ENCODE measurements at places on chromosomes 6 and 20.

- peak; percentile 43 for DNase-seq
Measured at GRCh38 chr20:3218307-3218988, 9.2 kb downstream of the ITPA start.

DNA sequence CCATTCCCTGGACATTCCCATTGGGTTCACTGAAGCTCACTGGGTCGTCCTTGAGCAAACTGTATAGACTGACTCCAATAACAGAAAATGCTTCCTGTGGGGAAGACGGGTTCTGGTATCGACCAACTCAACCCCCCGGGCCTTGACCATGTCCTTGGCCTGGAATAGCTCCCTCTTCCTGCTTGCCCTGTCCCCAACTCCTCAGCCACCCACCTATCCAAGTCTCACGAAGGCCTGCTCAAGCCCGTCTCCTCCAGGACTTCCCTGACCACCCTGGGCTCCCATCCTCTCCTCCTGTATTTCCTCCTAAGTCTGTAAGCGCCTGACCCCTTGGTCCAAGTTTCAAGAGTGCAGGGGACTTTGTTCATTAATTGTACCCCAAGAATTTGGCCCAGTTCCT is 2.8 kb upstream of the HMGA1 start:
- DNase-seq: no peak

- DNase-seq: no peak
Measured at GRCh38 chr6:91490671-91491301, 903.9 kb upstream of the MAP3K7 start.

DNA sequence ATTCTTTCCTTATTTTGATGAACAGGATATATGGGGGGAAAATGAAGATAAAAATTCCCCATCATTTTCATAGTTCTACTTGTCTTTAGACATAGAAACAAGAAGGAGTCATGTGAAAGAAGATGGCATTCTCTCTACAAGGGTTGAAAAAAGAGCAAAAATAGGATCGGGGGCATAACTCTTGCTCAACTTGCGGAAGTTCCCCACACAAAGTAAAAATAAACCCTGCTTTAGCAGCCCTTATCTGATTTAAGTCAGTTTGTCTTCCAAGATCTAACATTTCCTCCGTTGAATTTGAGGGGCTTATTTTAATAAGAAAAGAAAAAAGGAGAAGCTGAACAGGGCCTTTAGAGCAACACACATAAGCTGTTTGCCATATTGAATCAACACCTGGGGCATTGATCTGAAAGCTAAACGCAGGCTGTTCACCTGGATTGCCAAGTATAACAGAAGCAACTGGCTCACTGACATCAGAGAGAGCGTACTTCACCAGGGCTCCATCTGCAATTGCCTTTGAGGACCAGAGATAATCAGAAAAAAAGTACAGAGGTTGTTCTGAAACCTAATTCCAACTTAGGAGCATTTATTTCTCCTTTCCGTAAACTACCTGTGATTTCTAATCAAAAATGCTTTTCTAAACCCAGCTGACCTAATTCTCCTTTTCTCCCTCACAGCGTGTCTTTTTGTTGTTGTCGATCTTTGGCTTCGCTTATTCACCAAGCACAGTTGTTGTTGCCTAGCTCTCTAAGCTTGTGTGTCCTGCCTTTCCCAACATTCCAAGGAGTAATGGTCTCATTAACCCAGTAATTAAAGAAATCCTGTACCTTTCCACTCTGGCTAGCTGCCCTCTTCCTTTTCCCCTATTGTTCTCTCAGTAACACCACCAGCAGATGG is 568.0 kb downstream of the KIF16B start:
- DNase-seq: no peak

GRCh38 chr6:4790158-4790899 is 14.1 kb downstream of the CDYL start:
- DNase-seq: peak; percentile 18

All from OCI-LY7 (cell line).